ENCODE measurements at places on chromosomes 11 and 22.

- no peak for DNase-seq
These were observed 168.6 kb upstream of the B3GAT1 start for GRCh38 chr11:134580610-134580975.

- no peak for DNase-seq
These were observed 330.1 kb upstream of the PLET1 start for GRCh38 chr11:112590764-112591163.

DNA sequence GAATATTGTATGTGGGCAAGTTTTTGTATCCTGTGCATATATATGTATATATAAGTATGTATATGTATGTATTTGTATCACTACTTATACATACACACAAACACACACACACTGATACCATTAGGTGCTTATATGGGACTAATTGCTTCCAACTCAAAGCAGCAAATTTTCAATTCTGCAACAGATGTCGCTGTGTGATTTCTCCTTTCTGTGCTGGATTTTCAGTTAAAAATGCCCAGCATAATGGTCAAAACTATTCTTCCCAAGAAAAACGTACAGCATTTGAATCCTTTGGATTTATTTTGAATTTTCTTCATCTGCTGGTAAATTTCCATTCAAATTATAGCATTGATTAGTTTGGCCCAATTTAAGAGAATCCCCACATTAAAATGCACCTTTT, 4.3 kb downstream of the CADM1 start:
- no peak for DNase-seq

GRCh38 chr11:10752061-10752460, 1.0 kb downstream of the CTR9 start:
- no peak for DNase-seq

GRCh38 chr22:46693634-46694415, 44.2 kb downstream of the CERK start:
- DNase-seq, result no peak

DNA sequence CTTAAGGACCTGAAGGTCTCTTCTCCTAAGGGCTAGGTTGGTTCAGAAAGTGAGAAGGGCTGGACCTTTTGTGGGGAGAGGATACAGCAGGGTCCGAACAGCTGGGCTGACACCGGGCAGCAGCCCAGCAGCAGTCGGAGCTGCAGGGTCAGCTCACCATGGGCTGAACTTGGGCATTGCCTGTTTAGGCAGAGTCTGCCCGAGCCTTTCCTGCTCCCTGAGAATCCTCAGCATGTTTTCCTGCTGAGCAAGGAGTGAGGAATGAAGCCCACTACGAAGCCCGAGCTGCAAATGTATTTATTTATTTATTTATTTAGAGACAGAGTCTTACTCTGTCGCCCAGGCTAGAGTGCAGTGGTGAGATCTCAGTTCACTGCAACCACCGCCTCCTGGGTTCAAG, 83.9 kb downstream of the PTPRJ start:
- no peak for DNase-seq

GRCh38 chr11:2806351-2807024, 79.1 kb downstream of the CDKN1C start:
- DNase-seq, result no peak

DNA sequence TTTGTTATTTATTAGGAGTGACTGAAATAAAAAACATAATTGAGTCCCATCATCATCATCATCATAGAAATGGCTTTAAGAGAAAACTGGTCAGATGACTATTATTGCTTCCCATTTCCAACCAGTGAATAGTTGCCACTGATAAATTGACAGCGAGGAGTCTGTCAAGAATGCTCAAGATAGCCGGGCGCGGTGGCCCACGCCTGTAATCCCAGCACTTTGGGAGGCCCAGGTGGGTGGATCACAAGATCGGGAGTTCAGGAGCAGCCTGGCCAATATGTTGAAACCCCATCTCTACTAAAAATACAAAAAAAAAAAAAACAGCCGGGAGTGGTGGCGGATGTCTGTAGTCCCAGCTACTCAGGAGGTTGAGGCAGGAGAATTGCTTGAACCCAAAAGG, 1.9 kb downstream of the WBP2NL start:
- DNase-seq, result no peak

GRCh38 chr11:20032577-20033260, 127.6 kb downstream of the DBX1 start:
- DNase-seq, result no peak

DNA sequence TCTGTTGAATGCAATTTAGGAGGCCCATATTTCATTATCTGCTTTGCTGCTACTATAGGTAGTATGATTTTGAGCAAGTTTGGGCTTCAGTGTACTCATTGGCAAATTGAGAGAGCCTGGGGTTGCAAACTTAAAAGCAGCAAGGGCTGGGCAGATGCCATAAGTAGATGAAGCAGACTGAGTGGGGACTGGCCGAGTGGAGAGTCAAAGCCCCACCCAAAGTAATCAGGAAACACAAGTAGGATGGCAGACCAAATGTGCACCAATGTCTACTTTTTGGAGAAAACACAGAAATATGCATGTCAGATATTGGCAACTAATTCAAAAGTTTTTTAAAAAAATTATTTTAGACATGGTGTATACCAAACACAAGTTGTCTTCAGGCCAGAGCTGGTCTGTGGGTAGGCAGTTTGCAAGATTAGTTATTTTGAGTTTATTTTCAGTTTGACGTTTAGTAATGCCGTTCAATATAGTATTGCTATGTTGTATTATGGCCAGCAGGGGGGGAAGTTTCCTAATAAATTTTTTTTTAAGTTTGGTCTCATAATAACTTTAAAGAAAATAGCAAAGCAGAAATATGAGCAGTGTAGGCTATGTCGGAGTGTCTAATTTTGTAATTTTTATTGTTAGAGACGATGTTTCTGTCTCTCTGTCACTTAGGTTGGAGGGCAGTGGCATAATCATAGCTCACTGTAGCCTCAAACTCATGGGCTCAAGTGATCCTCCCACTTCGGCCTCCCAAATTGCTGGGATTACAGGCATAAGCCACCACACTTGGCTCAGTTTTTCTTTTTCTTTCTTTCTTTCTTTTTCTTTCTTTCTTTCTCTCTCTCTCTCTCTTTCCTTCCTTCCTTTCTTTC, 105.1 kb downstream of the HIPK3 start:
- no peak for DNase-seq

DNA sequence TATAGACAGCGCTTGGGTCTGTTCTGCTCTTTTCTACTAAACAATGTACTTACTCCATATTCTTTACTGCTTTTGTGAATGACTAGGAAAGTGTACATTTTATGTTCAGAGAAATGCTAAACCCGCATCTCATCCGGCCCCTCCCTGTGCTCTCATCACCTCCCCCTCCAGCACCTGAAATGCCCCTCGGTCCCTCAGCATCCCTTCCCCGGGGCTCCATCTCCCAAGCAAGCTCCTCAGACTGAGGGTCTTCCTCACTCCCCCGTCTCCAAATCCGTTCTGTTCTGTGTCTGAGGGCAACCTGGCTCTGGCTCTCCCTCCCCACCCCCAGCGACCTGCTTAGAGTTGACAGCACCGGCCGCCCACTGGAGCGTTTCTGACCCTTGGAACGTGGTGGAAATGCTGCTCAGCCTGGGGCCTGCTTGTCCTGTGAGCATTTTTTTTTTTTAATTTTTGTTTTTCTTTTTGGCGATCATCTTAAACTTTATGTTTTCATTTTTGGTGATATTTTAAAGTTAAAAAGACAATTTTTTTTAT, 1.4 kb downstream of the SELENOO start:
- no peak for DNase-seq

- no peak for DNase-seq
These were observed 253.8 kb upstream of the CNTN5 start for GRCh38 chr11:98766903-98767302.

- DNase-seq, result no peak
These were observed at the start of gene PARVA for GRCh38 chr11:12377106-12377823. Gene PARVA (plus strand): TSS chr11:12377571. CDS start chr11:12377648, 77 bp downstream.

DNA sequence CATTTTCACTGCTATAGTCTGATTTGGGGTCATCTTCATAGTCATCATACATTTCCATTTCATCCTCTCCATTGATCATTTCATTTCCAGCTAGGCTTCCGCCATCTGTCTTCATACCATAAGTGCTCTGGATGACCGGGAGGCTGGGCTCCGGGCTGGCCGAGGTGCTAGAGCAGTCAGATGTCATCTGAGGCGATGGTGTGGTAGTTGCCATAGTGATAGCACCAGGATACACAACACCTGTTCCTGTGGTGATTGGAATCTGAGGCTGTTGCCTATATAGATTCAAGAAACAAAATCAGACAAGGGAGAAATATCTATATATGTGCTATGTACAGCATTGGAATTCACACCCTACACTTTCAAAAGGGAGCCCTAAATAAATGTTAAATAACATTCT, 383.5 kb downstream of the SOX6 start:
- DNase-seq, result no peak

GRCh38 chr11:26014456-26015115, 317.3 kb upstream of the ANO3 start:
- DNase-seq, result no peak

DNA sequence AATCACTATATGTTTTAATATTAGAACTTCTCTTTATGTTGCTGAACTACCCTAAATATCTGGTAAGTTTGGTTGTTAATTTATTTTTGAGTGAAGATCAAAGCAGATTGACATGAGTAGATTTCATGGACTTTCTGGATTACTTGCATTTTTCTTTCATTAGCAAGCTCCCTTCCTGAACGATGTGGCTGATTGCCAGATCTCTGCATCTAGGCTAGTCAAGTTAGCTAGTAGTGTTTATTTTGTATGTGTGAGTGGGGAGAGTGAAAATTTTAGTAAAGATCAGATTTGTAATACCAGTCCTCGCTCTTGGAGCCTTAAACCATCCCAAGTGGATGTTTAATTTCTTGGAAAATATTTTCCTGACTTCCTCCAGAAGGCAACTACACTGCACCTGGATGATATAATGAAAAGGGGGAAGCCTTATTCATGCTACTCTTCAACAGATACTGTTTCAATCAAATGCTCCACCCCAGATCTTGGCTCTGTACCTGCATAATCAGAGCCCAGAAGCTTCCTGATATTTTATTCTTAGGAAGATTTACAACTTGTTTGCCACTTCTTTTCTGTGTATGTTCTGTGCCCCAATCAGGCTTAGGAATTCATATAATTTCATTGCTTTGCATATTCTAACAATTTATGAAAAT, 143.2 kb upstream of the GRIA4 start:
- no peak for DNase-seq

- DNase-seq, result no peak
These were observed 8.2 kb downstream of the OMP start for GRCh38 chr11:77110836-77111235.

- no peak for DNase-seq
These were observed 33.5 kb downstream of the POU2F3 start for GRCh38 chr11:120273432-120273831.

- DNase-seq, result no peak
These were observed 104.5 kb downstream of the RELT start for GRCh38 chr11:73480677-73481076.

GRCh38 chr11:36507824-36508489, 2.1 kb downstream of the TRAF6 start:
- no peak for DNase-seq

- DNase-seq, result no peak
These were observed 22.4 kb downstream of the XRRA1 start for GRCh38 chr11:74926304-74927030.

GRCh38 chr11:45805305-45806071, 539 bp downstream of the SLC35C1 start:
- DNase-seq, result no peak

- no peak for DNase-seq
These were observed 11.3 kb upstream of the P2RY2 start for GRCh38 chr11:73206801-73207200.

DNA sequence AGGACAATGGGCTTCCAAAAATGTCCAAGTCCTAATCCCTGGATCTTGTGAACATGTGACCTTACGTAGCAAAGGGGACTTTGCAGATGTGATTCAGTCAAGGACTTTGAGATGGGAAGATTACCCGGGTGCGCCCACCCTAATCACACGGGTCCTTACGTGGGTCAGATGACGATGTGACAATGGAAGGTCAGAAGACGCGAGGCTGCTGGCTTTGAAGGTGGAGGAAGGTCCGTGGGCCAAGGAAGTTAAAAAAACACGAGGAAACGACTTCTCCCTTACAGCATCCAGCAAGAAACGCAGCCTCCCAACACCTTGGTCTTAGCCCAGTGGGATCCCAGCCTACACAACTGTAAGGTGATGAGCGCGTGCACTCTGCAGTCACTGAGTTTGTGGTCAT, 860.1 kb downstream of the TBC1D22A start:
- DNase-seq, result no peak

DNA sequence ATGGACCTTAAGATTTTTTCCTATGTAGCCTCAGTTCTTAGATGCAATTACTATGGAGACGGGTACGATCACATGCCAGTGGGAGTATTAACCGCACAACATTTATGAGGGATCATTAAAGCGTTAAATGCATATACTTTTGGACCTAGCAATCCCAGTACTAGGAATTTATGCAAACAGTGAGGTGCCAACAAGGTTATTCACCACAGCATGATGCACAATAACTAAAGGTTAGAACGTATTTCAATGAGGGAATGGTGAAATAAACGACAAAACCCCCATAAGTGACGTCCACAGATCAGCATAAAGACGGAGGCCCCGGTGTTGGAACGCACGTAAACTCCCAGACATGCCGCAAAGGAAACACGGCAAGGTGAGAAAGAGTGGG, 539 bp downstream of the SIRT3 start:
- no peak for DNase-seq

DNA sequence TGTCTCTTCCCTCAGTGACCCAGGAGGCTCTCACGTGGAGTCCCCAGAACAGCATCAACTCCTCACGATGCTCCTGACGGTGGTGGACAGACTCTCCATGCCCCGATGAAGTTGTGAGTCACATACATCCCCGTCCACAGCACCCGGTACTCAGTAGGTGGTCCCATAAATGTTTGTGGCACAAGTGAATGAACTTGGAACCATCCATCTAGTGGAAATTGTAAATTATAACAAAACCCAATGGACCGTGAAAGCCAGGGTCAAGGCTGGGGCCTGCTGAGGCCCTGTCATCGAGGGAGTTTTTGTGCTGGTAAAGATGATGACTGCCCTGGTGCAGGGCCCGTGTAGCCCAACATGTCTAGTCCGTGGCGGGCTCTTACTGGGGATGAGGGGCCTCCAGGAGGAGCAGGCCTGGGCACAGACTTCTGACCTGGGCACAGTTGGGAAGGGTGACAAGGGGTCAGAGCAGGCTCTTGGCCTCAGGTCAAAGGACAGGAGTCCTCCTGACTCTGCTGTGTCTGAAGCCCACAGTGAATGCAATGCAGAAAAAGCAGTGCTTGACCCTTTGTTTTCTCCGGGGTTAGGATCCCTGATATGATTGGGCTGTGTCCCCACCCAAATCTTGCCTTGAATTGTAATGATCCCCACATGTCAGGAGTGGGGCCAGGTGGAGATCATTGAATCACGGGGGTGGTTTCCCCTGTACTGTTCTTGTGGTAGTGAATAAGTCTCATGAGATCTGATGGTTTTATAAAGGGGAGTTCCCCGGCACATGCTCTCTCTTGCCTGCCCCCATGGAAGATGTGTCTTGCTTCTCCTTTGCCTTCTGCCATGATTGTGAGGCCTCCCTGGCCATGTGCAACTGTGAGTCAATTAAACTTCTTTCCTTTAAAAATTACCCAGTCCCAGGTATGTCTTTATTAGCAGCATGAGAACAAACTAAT, 20.0 kb upstream of the SMIM38 start:
- DNase-seq, result no peak

- DNase-seq, result no peak
These were observed 315.2 kb upstream of the B3GAT1 start for GRCh38 chr11:134727204-134727603.

- DNase-seq, result no peak
These were observed 17.3 kb upstream of the EIF3D start for GRCh38 chr22:36546092-36546804.

Measured in stimulated activated CD8-positive, alpha-beta memory T cell treated with anti-CD3 and anti-CD28 coated beads, Interleukin-7, amount 100 ng/mL, for 1 hour (primary cell).